Activated CD8-positive, alpha-beta memory T cell treated with anti-CD3 and anti-CD28 coated beads, Interleukin-2, amount 10 ng/mL, durations not matched to agents 7 days and 5 days (primary cell): ENCODE measurements at places on chromosomes 4 and X. TPM values are rescaled to one million over a fixed set of nuclear protein-coding genes. Genes with fewer than 3 reads are reported as not detected.

DNA sequence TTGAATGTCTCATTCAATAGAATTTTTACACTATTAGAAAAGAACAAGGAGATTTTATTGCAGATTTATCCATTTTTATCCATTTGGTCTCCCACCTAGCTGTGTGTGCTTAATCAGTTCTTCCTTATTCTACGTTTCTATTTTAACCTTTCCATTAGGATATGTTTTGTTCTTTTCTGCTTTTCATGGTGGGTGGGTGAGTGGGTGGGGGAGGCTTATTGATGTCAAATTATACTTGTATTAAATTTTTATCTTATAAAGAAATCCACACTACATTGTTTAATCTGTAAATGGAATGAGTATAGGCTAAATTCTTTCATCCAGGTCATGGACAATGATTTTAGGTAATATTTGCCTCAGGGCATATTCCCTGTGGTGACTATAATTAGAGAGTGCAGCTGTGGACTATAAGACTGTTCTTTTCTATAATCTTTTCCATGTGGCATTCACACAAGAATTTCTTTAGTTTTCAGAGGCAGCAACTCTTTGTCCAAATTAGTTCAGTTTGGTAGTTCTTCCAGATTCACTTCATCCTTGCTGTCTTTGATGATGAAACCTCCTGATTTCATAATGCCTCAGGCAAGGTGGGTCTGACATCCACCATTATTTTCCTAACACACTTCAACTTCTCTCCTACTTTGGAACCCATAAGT is 2451.8 kb downstream of the PCDH7 start:
- no peak for DNase-seq

DNA sequence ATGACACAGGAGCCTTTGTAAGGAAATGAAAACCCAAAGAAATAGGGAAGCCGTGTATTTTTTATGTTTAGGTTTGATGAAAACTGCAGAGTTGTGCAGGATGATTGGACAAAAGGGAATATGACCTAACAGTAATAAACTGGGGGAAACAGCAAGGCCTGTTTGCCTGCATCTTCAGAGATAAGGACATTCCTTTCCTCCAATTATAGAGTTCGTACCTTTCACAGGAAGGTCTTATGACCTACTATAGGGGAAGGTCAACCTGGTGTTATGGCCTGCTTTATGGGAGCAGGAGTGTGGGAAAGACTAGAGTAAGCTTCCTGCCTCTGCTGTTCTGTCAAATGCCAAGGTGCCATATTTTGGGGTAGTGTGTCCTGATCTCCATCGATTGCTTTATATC is 42.5 kb downstream of the BBS12 start:
- no peak for DNase-seq

DNA sequence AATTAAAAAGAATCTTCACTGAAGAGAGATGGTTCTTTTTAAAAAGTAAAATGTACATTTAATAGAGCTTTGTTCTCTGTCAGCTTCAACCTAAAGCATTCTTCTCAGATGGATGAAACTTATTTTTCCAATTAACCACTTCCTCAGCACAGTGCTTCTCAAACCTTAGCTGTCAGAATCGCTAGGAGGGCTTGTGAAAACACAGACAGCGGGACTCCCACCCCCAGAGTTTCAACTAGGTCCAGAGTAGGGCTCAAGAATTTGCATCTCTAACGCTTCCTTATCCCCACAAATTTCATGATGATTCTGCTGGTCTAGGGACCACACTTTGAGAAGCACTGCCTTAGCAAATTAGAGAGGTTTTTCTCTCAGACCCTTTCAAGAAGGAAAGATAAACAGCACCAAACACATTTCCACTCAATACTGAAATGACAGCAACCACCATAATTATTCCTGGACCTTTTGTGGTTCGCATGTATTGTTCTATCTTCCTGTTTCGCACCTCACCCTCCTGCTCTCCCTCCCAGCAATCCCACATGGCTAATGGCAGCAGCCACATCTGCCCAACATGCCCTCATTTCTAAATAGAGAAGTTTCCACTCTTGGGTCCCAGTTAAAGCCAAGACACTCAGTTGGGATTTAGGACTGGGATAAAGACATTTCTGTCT is 73.2 kb downstream of the ZNF827 start:
- no peak for DNase-seq

DNA sequence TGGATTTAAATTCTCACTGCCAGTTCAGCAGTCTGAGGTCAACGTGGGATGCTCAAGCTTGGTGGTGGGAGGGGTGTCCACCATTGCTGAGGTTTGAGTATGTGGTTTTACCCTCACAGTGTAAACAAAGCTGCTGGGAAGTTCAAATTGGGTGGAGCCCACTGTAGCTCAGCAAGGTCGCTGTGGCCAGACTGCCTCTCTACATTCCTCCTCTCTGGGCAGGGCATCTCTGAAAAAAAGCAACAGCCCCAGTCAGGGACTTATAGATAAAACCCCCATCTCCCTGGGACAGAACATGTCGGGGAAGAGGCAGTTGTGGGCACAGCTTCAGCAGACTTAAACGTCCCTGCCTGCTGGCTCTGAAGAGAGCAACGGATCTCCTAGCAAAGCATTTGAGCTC is 14.9 kb upstream of the RRAGB start:
- no peak for DNase-seq

GRCh38 chrX:153925739-153926551 is at the start of gene ARHGAP4:
Gene ARHGAP4, minus strand, starts transcription at chrX:153926264. Its CDS starts 62 bp downstream, at chrX:153926202.
- peak; percentile 72 for DNase-seq

DNA sequence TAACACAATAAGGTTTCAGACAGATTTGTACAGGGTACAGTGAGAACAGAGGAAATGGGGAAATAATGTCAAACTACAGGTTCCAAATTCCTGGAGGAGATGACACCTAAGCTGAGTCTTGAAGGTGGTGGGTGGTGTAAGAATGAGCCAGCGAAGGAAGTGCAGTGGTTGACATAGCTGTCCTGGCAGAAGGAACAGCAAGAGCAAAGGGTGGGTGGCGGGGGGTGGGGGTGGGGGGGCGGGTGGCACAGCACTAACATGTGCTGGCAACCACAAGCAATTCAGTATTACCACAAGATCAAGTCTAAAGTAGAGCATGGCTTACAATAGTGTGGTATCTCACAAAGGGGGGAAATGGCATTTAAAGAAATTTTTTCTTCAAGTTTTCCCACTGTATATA is 13.1 kb upstream of the G3BP2 start:
- no peak for DNase-seq

- DNase-seq: no peak
These were observed 156.6 kb downstream of the CHIC2 start for GRCh38 chr4:53907772-53908171.

DNA sequence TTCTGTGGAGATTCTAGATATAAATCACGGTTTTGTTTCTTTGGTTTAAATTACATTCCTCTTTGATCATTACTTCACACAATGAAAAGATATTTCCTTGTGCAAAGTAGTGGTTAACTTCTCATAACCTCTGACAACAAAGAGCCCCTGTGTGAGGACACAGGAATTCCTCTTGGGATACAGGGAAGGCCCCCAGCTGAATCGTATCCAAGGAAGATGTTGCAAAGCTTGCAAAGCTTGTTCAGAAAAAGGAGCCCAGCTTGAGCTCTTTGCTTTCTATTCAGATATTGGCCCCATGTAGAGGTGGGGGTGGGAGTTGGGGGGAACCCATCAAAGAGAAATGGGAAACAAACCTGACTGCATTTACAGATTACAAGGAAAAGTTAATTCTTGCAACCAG is 145.7 kb downstream of the RELL1 start:
- no peak for DNase-seq

DNA sequence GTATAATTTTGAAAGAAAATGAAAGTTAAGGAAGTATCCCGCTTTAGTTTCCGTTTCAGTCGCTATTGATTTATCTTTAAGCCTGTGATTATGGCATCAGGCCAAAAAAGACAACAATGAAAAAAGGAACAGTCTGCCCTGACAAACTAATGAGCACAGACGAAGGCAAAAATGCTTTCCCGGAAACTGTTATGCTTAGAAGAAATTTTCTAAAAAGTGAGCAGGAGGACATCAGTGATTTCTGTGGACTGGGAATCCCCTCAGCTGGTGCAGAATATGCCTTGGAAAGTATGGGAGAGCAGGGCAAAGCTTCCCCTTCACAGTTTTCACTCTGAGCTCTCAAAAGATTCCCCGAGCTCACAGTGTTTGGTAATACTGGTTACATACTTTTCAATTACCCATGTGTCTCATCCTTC is 5.1 kb upstream of the CXCL10 start:
- DNase-seq: no peak

- no peak for DNase-seq
These were observed 205.3 kb downstream of the SPOCK3 start for GRCh38 chr4:167028976-167029375.

DNA sequence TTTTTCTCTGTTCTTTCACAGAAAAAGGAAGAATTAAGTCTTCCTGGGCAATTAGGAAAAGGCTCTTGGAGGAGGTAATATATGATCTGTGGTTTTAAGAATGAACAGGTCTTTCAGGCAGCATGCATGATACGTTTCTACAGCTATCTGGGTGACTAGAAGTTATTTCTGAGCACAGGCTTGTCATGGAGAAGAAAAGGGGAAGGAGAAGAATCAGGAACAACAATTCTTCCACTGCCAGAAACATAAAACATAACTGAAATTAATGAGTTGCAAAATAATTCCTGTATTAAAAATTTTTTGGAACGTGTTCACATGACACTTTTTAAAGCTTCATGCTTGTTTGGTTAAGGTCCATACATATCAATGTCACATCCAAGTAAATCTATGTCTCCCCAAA is 17.7 kb upstream of the STIM2 start:
- no peak for DNase-seq

The USP51 gene
- total RNA-seq: 0.82 TPM

The MAGEB3 gene
- not detected for total RNA-seq

The NUP62CL gene
- 3.0 TPM for total RNA-seq

The RTL3 gene
- 0.12 TPM for total RNA-seq

The ACTRT1 gene
- total RNA-seq: not detected

The TEX28 gene
- not detected for total RNA-seq

The BANK1 gene
- total RNA-seq: 0.23 TPM

The TECRL gene
- not detected for total RNA-seq

The FGFR3 gene
- 0.15 TPM for total RNA-seq

The FAM47E gene
- total RNA-seq: not detected
